Urothelium cell line (cell line): ENCODE measurements at places on chromosomes 2 and 18.

GRCh38 chr18:25739376-25739775 is 351.0 kb downstream of the SS18 start:
- DNase-seq: no peak

GRCh38 chr2:223580951-223581350 is 21.2 kb downstream of the SCG2 start:
- DNase-seq: peak; percentile 43

- DNase-seq: no peak
Measured at GRCh38 chr18:55244546-55244945, 285.3 kb upstream of the CCDC68 start.

DNA sequence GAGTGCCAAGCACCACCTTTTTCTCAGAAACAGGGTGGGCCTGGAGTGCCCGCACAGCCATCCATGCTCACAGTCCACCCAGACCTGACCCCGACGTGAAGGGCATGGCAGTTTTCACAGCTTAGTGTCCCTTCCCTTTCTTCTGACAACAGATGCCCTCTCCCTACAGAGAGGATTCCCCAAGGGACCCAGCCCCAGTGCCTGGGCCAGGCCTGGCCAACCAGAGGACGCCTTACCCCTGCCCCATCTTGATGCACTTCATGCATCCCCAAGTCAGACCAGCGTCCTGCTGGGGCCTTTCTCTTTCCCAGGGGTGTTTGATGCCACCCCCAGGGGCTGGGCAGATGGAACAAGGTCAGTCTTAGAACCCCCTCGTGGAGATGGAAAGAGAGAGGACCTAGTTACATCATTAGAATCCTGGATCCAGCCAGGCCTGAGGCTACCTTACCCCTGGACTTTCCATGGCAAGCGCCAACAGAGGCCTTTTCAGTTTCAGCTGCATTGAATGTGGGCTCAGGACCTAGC is 3.8 kb downstream of the ANKMY1 start:
- no peak for DNase-seq

DNA sequence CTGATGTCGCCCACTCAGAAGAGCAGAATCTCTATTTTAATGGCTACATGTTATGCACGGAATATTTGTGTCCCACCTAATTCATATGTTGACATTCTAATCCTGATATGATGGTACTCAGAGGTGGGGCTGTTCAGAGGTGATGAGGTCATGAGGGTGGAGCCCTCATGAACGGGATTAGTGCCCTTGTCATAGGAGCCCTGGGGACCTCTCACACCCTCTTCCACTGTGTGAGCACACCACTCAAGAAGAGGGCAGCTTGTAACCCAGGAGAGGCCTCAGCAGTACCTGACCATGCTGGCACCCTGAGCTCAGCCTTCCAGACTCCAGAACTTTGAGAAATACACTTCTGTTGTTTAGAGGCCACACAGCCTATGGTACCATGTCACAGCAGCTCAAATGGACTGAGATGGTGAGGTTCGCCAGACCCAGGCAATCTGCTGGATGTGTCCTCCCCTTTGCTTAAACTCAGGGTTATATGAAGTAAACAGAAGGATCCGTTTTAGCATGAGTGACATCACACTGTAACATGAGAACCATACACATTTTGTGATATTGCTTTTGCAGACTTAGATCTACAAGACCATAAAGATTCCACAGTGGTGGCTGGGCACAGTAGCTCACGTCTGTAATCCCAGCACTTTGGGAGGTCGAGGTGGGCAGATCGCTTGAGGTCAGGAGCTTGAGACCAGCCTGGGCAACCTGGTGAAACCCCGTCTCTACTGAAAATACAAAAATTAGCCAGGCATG is 48.7 kb downstream of the ATOH8 start:
- no peak for DNase-seq

DNA sequence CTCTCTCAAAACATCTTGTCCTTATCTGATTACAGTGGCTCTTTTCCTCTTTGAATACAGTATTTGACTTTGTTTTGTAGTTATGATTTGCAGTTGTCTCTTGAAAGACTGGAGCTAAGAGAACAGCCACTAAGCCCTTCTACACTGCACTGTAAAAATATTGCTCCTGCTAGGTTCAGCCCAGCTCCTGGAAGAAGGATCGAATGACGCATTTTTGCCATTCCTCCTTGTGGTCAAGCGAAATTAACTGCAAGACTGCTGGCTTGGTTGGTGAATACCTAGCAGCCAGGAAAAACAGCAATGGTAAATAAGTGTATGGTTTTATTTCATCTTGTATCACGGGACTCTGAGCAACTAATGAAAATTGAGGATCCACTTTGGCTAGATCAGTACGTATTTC is 407.8 kb upstream of the CDH2 start:
- peak; percentile 26 for DNase-seq

DNA sequence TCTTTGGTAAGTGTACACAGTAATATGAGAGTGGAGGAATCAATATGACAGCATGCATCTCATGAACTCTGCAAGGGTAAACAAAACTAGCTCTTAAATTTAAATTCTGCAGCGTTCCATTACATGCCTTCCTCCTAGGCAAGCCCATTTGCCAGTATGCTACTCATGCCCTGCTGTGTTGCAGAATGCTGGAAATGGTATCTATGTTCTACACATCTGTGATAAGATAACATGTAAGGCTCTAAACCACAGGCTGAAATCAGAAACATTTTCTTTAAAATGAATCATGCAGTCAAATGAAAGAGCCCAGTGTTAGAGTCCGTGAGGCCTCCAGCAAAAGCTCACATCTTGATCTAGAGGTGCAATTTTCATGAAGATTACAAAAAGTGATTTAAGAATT is 112.8 kb upstream of the FN1 start:
- DNase-seq: no peak

DNA sequence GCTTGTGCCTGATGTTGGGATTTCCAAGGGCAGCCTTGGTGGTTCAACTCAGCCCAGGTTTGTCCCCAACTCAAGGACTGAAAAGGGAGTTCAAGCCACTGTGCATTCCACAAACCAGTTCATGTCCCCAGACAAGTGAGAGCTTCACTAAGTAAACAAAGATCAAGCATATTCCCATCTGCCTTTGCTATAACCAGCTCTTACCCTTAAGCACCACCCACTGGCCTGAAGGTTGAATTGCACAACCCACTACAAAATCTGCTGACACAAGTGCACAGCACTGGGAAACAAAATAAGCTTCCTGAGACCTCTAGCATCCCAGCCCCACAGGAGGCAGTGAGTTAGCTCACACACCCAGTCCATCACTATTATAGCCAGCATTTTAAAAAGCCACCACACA is 516.7 kb downstream of the NR4A2 start:
- peak; percentile 9 for DNase-seq

GRCh38 chr2:39620067-39620466 is 45.6 kb upstream of the TMEM178A start:
- peak; percentile 86 for DNase-seq

DNA sequence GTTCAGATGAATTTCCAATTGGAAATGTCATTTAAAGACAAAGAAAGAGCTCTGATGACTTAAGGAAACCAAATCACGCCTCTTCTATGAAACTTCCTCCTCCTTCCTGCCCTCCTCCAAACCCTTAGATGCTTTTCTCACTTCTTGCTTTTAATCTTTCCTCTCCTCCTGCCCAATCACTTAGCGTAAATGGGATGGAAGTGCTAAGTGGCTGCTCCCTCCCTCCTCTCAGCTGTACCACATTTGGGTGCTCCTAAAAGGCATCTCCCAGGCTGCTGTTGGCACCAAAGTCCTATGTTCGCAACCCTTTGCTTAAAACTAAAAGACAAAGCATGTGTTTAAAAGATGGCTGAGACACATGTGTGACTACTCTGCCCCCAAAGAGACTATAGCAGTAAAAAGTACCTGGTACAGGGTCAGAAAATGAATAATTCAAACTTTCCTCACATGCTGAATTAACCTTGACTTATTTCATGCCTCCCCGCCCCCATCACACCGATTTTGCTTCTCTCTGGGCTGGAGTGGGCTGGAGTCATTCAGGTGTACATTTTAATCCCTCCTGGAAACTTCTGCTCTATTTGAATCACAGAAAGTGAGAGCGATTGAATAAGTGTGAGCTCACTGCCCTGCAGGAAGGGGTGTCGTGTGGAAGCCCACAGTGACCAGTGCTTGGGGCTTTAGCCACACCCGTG is 59.2 kb upstream of the KLF7 start:
- DNase-seq: no peak

GRCh38 chr18:21112543-21113105 is 1.0 kb upstream of the ROCK1 start:
- DNase-seq: peak; percentile 23

DNA sequence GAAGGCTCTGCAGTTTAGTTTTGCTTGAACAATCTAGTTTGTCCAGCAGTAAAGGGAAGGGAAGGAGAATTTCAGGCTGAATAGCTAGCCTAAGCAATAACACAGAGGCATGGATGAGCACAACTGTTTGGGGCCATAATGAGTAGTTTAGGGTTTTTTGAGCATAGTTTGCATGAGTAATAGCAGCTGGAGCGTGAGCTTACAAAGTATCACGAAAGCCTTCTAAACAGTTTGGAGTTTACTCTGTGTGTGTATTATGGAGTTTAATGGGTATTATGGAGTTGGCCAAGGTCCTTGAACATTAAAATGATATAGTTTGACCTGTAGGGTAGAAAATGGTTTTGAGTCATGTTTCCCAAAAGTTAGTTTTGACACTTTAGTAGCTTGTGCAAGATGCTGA is 782.3 kb downstream of the ERBB4 start:
- DNase-seq: no peak

- DNase-seq: no peak
Measured at GRCh38 chr2:150350500-150350899, 137.0 kb downstream of the RND3 start.

- DNase-seq: no peak
Measured at GRCh38 chr2:156537141-156537540, 101.0 kb downstream of the GPD2 start.

- no peak for DNase-seq
Measured at GRCh38 chr2:106280224-106280623, 86.1 kb upstream of the UXS1 start.

- DNase-seq: no peak
Measured at GRCh38 chr2:132747046-132747445, 77.0 kb upstream of the LYPD1 start.

DNA sequence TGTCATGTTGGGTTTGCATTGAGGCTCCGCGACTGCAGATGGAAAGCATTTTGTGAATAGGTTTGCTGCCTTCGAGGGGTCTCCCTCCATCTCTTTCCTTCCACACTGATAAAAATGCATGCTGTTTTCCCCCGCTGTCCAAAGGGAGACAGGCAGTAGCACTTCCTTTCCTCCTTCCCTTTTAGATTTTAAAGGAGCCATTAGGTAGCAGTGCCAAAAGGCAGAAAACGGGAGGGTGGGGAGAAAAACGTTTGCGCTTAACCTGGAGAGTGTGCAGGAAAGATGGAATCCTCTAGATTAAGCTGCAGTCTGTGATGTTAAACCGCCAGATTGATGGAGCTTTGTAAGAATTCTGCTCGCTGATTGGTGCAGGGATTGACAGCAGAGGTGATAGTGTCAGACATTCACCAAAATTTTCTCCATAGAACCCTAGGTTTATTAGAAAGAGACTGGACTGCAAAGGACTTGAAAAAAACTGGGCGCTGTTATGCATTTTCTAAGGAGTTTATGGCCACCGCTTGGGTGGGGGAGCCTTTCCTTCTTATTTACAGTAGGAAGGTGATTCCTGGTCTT is 688 bp downstream of the MAPRE2 start:
- DNase-seq: peak; percentile 17

- DNase-seq: no peak
Measured at GRCh38 chr18:3615374-3615985, 165.5 kb downstream of the TGIF1 start.

GRCh38 chr2:222909286-222909685 is 48.5 kb downstream of the ACSL3 start:
- DNase-seq: no peak
